EL (cell line): ENCODE measurements at places on chromosomes 6 and 20.

DNA sequence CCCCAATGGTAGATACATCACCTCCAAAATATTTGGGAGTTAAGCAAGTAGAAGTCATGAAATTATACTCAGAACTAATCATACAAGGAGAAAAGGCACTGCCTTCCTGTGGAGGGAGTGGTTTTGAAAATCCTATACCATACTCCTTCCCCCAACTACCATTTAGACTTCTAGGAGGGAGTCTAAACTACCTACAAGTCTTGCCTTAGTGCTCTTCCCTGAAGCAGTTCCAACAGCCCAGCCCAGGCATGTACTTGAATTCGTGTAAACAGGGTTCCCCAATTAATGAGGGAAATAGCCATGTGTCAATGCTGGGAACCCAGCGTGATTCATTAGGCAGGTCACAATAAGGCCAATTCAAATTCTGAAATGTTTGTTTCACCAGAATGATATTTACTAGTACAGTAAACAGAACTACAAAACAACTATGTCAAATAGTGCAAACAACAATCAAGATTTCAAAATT, 39.1 kb upstream of the SGK1 start:
- DNase-seq = no peak

DNA sequence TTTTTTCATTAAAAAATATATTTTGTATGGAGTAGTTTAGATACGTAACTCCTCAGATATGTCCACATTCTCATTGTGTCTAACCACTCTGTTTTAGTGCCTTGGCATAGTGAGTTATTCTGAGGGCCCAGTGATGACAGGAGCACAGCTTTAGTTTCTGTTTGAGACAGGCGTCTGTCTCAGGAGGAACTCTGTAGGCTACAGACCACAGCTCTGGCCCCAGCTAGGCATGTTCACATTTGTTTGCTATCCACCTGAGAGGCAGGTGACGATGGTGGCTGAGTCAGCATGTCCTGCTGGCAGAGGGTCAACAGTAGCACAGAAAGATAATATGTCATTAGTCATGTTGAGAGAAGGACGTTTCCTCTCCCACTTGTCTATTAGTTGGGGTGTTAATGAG, 16.3 kb downstream of the LRRC1 start:
- no peak for DNase-seq

DNA sequence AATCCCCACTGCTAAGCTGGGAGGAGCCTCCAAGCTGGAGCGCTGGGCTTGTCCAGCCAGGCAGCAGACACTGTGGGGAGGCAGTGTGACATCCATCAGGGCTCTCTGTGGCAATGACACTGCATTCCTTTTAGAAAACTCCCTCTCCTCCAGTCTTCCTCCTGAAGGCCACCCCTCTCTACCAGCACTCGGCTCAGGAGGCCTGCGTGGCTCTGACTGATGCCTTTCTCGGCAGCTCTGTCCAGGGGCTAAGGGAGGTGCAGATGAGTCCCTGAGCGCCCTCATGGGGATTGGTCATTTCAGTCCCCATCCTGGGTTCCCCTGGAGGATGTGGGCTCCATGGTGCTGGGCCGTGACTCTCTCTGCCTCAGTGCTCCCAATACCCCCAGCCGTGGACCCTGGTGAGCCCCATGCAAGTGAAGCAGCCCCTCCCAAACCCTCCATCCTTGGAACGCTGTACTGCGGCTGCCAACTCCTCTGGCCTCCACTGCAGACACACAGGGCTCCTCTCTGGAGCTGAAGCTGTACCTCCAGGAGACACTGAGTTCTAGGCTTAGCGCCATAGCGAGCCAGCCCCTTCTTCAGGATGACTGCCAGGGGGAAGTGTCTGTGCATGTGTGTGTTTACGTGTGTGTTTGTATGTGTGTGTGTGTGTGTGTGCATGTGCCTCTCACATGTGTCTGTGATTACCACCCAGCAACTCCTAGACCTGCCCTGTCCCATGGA, 209.6 kb downstream of the ERMARD start:
- no peak for DNase-seq

- DNase-seq = no peak
Observed at GRCh38 chr6:159357211-159357915, 188.2 kb downstream of the FNDC1 start.
